NCI-H1694 (cell line): ENCODE measurements at places on chromosomes 5 and 9.

DNA sequence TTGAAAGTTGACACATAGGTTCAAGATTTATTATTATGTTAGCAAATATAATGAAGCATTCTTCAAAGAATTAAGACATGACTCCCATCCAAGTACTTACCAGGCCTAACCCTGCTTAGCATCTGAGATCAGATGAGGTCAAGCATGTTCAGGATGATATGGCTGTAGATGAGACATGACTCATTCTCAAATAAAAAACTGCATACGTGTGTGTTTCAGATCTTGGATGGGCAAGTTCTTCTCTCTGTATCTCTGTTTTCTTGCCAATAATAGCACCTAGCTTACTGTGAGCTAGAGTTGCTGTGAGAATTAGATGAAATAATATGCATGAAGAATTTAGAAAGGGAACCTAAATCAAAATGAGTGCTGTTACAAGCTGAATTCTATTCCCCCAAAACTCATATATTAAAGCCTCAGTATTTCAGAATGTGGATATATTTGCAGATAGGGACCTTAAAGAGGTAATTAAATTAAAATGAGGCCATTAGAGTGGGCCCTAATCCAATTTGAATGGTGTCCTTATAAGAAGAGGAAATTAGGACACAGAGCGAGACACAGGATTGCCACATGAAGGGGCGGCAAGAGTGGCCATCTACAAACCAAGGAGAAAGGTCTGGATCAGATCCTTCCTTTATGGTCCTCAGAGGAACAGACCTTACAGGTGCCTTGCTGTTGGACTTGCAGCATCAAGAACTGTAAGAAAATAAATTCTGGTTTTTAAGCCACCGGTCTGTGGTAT is 146.2 kb downstream of the MARCHF11 start:
- no peak for DNase-seq

DNA sequence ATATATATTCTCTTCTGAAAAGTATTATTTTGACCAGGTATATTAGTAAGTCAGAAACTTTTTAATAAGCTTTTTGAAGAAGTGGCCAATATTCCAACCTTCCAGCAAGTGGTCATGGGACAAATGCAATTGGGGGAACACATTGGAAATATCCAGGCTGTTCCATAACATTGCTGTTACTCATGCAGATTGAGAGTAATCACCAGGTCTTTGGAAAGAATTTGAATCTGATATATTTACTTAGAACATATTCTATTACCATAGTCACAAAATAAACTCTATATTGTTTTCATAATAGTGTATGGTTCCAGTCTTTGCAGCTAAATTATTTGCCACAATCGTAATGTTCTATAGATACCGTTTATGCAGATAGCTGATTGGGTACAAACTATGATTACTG is 102.8 kb downstream of the TAF11L14 start:
- no peak for DNase-seq

- no peak for DNase-seq
Observed at GRCh38 chr5:87413343-87413645, 564 bp upstream of the CCNH start.

DNA sequence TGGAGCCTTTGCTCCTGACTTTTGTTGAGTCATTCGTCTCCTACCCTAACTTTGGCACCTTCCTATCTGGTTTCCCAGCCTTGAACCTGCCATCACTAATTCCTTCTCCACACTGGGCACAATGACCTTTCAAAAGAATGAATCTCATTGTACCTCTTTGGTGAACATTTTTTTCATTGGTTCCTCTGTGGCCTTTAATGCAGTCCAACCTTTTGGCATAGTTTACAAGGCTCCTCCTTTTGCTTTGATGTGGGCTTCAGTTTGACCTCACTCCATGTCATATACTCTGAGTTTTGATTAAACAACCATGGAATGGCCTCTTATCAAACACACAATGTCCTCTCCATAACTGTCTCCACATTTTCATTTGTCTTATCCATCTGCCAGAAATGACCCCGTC is 14.5 kb upstream of the ROPN1L start:
- DNase-seq: no peak

DNA sequence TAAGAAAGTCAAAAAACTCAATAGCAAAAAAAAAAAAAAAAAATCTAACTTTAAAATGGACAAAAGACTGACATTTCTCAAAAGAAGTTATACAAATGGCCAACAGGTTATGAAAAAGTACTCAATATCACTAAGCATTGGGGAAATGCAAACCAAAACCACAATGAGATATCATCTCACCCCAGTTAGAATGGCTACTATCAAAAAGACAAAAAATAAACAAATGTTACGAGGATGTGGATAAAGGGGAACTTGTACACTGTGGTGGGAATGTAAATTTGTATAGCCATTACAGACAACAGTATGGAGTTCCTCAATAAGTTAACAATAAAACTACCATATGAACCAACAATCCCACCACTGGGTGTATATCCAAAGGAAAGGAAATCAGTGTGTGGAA is 37.2 kb downstream of the ENC1 start:
- DNase-seq: no peak

DNA sequence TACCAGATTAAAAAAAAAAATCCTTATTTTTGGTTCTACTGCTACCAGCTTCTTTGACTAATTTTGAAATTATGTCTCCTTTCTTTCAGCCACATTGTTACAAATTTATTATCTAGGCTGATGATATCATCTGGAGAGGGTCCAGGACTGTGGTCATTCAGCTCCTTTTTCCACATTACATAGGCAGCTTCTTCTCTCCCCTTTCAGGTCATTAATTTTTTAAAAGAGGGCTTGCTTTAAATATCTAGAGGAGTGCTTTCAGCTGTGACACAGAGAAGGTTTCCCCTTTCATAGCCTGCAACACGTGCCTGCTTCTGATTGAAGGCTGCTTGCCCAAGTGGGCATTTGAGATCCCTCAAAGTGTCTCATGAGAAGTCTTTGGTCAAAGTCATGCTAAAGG is 155.7 kb upstream of the PAPPA start:
- no peak for DNase-seq

DNA sequence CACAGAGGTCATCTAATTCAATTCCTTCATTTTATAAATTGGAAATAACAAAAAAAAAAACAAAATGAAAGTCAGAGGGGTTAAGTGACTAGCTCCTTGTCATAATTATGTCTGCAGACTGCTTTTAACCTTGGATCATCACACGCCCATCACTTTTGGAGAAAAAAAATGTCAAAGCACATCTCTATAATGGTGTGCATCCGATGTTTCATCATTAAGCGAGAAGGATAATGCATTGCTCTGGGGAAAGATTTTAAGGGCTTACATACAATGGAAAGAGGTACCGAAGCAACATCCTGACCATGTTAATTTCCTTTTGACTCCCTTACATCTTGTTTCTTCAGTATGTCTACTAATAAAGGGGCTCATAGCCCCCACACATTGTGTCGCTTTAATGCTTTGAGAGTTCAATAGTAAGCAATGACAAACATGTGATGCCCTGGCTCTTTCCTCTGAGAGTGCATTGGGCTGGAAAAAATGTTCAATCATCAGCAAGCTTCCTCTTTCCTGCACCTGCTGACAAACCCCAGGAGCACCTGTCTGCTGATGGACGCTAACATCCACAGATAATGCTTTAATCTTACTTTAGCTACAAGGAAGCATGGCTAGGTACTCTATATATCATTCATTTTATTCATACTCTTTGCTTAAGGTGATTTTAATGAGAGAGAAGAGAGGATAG is 242.2 kb downstream of the SMARCA2 start:
- no peak for DNase-seq

DNA sequence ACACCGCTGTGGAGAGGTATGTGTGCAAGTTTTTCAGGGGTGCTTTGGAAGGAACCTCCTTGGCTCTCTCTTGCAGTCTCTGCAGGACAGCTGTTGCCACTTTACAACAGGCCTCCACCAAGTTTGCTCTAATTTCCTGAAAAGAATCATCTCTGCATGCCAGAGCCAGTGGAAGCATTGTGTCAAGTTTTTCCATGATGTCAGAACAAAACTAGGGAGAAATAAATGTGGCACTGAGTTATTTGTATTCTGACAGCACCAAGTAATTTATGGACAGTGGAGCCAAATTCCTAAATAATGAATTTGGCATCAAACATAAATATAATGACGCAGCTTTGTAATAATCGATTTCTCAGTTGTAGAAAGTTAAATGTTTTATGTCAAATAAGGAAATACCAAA is 146.9 kb downstream of the KIAA0825 start:
- DNase-seq: no peak

- no peak for DNase-seq
Observed at GRCh38 chr5:158811921-158812320, 287.8 kb downstream of the EBF1 start.

DNA sequence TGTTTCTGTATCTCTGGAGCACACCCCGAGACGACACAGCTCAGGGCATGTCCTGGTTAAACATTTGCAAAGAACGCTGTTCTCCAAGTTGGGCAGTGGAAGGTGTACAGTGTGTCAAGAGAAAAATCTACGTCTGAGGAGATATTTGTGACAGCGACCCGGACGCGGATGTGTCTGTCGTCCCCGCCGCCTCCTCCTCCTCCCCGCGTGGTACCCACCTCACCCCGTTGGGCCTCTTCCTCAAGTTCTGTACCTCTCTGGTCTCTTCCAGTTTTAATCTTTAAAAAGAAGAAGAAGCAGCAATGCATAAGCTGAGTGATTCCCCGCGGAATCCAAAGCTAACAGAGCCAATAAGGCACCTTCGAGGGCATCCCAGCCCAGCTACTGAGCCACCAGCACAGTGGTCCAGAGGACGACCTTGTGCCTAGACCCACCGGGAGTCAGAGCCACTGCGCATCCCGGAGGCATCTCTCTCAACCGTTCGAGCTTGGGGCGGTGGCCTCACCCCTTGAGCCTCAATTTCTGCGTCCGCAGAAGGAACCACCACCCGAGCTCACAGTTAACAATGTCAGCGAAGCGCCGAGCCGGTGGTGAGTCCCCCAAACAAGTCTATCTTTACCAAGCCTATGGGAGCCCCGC is 467 bp downstream of the C9orf78 start:
- no peak for DNase-seq

DNA sequence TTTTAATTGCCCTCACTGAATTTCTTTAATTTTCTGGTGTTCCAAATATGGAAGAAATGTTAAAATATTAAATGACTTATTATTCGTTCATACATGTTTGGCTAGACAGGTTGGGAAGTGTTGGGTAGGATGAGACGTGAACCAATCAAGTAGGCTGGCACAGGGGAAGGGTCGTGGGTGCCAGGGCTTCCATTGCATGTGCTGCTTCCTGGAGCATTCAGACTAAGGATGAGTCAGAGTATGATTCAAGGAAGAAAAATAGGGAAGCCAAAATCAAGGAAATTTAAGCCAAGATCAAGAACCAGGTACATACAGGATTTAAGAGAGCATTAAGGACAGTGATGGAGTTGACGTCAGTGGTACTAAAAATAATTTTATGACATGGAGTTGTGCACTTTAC is 2068.0 kb downstream of the MAT2B start:
- DNase-seq: no peak

- DNase-seq: no peak
Observed at GRCh38 chr9:89375191-89375760, 57.0 kb downstream of the SECISBP2 start.

GRCh38 chr9:96510258-96510657 is 60.3 kb downstream of the HABP4 start:
- no peak for DNase-seq
